ENCODE measurements at places on chromosomes 11 and 22.

- no peak for DNase-seq
These were observed 185.9 kb upstream of the ZBED5 start for GRCh38 chr11:11043721-11044120.

GRCh38 chr11:71334191-71334590 lies 81.8 kb upstream of the SHANK2 start:
- DNase-seq = no peak

- no peak for DNase-seq
These were observed 68.2 kb upstream of the B3GAT1 start for GRCh38 chr11:134480136-134480712.

DNA sequence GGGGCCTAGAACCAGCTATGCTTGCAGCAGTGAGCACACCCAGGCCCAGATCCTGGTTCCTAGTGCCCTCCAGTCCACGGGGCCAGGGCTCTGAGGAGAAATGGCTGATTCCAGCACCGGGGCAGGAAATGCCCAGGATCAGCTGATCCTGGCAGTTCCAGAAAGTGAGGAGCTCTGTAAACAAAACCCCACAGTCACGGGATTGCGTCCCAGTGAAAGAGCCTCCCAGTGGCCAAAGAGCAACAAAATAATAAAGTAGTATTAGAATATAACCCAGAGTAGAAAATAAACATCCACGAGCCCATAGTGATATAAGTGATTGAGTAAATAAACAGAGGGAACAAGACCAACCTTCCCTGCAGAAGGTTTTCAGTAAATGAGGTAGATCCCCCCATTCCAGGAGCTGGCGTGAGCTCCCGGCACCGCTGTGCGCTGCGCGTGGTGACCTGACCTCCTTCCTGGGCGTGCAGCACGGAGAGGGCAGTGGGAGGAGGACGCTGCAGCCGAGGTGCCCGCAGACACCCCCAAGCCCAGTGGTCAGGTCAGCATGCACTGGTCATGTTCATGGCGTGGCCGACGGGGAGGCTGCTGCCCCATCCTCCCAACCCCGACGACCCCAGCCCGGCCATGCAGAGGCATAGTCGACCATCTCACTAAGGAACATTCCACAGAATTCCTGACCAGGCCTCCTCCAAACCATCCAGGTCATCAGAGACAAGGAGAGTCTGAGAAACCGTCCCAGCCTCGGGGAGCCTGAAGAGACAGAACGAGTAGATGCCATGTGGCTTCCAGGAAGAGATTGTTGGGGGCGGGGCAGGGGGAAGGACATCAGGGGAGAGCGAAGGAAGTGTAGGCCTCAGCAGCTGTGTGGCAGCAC lies 19.8 kb downstream of the PTDSS2 start:
- DNase-seq = no peak

GRCh38 chr11:72684236-72684912 lies 10.2 kb upstream of the PDE2A start:
- DNase-seq = peak; percentile 76

DNA sequence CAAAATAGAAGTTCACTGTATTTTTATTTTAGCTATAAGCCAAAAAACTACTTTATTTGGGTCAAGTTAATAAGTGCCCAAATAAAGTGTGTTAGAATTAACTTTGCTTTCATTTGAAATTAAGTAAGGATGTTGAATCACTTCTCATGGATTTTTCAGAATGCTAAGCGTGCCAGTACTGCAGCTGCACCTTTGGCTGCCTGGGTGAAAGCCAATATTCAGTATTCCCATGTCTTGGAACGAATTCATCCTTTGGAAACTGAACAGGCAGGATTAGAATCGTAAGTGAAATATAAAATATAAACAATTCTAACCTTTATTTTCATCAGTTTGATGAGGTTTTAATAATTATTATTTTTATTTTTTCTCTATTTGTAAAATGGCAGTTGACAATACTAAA lies 113.6 kb downstream of the DYNC2H1 start:
- no peak for DNase-seq

- DNase-seq = no peak
These were observed 133.6 kb downstream of the CASP12 start for GRCh38 chr11:104764710-104765045.

- DNase-seq = peak; percentile 24
These were observed 23.3 kb upstream of the EIF3D start for GRCh38 chr22:36552289-36552688.

- DNase-seq = peak; percentile 66
These were observed 639 bp downstream of the INCENP start for GRCh38 chr11:62124186-62125113.

- DNase-seq = peak; percentile 41
These were observed 24.9 kb downstream of the APLP2 start for GRCh38 chr11:130094614-130095013.

DNA sequence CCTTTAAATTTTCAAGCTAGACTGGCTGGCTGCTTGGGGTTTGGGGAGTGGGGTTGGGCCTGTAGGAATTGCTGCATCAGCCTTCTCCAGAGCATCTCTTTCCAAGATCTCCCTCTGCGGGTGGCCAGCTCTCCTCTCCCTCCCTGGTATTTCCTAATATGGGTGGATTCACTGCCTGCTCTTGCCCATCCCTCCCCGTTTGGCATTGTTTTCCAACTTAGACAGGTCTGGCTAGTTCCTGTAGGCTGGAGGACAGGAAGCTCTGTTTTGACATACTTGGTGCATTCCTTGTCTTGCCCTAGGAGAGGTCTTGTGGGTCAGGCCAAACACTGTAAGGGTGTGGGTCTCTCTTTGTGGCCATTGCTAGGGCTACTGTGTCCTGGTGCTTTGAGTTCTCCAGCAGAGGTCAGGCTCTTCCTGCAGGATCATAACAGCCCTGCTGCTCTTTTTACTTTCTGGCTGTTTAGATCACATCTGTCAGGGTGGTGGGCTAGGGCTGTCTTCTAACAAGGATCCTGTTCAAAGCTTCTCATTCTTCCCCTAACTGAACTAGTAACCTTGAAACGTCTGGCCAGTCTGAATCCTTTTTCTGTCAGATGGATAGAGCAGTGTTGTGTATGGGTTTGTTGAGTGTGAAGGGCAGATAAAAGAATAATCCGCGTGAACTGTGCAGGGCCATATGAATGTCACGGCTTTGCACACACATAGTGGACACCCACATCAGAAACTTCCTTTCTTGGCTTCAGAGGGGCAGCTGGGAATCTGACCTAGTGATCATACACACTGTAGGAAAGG lies 18.3 kb upstream of the MICALL1 start:
- DNase-seq = no peak

GRCh38 chr22:31262312-31263133 lies 29.8 kb downstream of the PIK3IP1 start:
- no peak for DNase-seq

- no peak for DNase-seq
These were observed 41.2 kb upstream of the TESMIN start for GRCh38 chr11:68792400-68792966.

DNA sequence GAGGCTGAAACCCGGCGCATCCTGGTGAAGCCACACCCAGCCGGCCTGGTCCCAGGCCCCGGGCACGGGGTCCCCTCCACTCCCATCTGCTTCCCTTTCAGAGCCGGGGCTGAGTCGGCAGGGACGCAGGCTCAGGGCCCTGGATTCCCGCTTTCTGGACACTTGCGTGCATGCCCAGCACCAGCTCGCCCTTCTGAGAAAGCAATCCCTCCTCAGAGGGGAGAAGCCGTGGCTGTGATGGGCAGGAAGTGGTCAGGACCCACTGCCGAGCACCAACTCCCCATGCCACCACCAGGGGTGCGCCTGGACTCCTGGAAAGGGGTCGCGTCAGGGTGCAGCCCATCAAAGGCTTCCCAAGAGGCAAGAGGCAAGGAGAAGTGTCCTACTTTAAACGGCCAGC lies 15.1 kb downstream of the CDKN1C start:
- no peak for DNase-seq

DNA sequence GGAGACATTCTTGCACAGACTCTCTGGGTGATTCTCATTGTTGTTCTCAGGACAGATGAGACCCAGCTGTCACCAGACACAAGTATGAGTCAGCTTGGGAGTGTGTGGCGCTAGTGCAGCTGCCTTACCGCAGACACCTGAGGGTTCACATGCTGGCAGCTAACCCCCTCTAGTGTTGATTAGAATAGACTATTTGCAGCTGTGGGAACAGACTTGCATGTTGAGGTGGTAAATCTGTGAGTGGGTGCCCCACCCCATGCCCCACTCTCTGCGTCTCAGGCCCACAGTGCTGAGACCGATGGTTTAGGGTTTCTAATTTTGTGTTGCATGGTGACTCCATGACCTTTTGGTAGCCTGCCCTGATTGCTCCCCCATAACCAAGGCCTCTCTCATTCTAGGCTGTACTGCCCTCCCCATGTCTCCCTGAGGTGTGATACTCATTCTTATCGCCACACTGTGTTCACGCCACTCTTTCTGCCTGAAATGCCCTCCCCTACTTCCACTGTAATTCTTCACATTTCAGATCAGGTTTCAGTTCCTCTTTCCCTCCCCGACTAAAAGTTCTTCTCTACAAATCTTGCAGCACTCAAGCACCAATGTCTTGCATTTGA lies 73.7 kb upstream of the KIRREL3 start:
- peak; percentile 5 for DNase-seq

GRCh38 chr11:121766991-121767390 lies 314.2 kb upstream of the SORL1-AS1 start:
- DNase-seq = no peak

Measured in hematopoietic multipotent progenitor cell treated with erythropoietin and hydrocortisone succinate and interleukin-3 and kit ligand, for 6 days (in vitro differentiated cells).